ENCODE measurements at places on chromosomes 1 and 21. TPM values are rescaled to one million over a fixed set of nuclear protein-coding genes. Genes with fewer than 3 reads are reported as not detected.

DNA sequence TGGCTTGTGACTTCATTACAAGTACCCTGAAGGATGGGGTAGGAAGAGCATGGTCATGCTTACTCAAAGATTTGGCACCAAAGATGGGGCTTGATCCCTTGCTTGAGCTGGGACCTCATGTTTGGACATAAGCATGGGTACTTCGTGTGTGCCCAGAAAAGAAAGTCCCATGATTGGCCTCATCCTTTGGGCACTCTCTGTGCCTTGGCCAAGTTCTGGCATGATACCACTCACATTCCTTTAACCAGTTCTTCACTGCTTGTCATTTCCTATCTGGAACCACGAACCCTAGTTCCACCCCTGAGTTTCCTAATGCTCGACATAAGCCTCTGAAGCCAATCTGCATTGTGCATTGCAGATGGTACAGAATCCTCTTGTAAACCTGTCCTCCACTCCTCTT is 107.0 kb downstream of the NAV1 start:
- H3K27ac ChIP-seq, result no peak overlapping the region
- DNase-seq, result no peak
- no peaks in the 10 kb centered on the region for H3K4me1 ChIP-seq
- H3K36me3 ChIP-seq, result no peaks in the 10 kb centered on the region

DNA sequence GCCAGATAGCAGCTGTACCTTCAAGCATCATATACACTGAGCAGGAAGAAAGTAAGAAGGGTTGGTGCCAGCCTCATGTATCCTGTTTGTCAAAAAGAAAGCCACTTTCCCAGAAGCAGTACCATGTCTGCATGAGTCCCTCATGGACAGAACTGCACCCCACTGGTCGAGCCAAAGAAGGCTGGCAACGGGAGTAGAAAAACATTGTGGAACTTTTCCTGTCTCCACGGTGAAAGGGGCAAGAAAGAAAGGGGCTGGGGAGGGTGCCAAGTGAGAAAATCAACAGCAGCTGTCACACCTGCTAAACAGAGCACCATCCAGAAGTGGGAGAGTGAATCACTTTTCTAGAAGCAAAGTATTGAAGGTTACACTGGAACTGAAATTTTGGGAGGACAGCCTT is 621.7 kb downstream of the LMO4 start:
- H3K27me3 ChIP-seq, result peaks cover 8% of the 10 kb centered on the region
- DNase-seq, result no peak

DNA sequence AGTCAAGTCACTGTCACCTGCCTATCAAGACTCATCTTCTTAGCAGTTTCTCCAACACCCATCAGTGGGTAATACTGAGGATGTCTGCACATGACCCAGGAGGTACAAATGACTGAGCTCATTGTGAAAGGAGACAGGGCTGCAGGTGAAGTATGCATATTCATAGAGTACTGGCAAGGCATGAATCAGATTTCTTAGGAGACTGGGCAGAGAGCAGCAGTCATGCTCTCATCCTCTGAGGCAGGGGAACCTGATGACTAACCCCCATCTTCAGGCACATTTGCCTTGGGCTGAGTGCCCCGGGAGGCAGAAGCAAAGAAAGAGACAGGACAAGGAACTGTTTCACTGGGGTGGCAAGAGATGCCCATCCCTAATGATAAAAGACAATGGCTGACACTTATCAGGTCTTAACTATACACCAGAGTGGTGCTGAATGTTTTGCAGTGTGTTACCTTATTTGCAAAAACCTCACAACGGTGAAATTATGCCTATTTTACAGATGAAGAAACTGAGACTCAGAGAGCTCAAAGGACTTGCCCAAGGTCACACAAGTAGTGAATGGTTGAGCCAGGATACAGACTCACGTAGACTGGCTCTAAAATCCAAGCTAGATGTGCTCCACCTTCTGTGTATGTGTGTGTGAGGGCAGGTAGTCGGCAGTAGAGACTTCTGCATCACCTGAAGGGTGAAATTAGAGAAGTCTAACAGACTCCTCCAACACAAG is 9.2 kb upstream of the GRHL3 start:
- no peak overlapping the region for H3K27ac ChIP-seq
- H3K27me3 ChIP-seq, result peaks cover 52% of the 10 kb centered on the region
- no peaks in the 10 kb centered on the region for H3K36me3 ChIP-seq
- no peaks in the 10 kb centered on the region for H3K4me1 ChIP-seq
- H3K4me3 ChIP-seq, result no peak overlapping the region
- no peak for DNase-seq

DNA sequence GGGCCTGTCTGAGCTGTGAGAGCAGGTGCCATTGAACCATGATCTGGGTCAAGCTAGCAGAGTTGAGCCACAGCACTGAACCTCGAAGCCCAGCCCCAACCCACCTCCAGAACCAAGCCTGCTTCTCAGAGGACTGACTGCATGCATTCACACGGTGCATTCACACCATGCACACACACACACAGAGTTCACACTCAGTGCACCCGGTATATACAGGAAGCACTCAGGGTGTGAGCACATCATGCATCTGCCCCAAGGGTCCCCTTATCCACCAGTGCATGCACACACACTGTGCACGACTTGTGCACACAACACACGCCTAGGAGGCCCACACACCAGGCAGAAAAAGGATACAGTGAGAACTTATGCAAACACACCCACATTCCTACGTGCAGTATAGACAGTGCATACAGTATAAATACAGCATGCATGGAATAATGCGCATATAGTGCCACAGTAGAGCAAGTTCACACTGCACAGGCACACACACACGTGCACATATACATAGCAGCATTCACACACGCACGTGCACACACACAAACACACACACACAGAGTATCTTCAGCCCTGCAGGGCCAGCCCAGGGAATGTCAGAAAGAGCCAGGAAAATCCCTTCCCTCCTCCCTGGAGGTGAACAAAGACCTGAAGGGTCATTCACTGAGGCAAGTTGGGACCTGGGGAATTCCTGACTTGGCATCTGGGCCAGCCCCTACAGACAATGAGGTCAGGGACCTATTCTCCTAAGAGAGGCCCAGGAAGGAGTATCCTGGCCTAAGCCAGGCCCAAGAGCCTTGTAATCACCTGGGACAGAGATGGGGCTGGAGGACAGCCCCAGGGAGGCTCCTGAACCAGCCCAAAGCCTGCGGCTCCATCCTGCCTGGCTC is 42.1 kb downstream of the CAMK2N1 start:
- H3K4me3 ChIP-seq, result no peak overlapping the region
- H3K36me3 ChIP-seq, result no peaks in the 10 kb centered on the region
- no peak for DNase-seq
- no peak overlapping the region for H3K27ac ChIP-seq

DNA sequence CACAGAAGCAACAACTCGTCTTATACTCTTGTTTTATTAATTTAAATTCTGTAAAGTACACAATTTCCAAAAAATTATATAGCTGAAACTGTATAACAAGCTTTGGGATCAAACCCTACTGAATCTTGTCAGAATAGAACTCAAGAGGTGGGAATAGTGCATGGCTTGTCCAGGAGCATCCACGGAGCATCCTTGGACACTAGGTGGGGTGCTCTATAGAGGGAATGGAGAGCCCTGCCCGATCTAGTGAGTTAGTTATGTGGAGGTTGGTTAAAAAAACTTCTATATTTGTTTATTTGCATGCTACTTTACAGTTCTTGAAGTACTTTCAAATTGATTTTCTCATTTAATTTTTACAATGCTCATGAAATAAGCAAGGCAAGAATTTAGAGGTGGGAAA is 28.3 kb downstream of the ROR1 start:
- no peaks in the 10 kb centered on the region for H3K36me3 ChIP-seq
- DNase-seq, result no peak
- no peak overlapping the region for H3K4me3 ChIP-seq

- DNase-seq, result no peak
- H3K27me3 ChIP-seq, result peaks cover 9% of the 10 kb centered on the region
- no peaks in the 10 kb centered on the region for H3K4me1 ChIP-seq
- H3K36me3 ChIP-seq, result no peaks in the 10 kb centered on the region
- no peak overlapping the region for H3K27ac ChIP-seq
Observed at GRCh38 chr1:183243161-183244050, 57.3 kb downstream of the LAMC2 start.

- H3K27me3 ChIP-seq, result peaks cover 8% of the 10 kb centered on the region
- H3K36me3 ChIP-seq, result no peaks in the 10 kb centered on the region
- H3K4me1 ChIP-seq, result no peaks in the 10 kb centered on the region
- no peak overlapping the region for H3K4me3 ChIP-seq
Observed at GRCh38 chr1:94855307-94855700, 35.1 kb downstream of the SLC44A3 start.

DNA sequence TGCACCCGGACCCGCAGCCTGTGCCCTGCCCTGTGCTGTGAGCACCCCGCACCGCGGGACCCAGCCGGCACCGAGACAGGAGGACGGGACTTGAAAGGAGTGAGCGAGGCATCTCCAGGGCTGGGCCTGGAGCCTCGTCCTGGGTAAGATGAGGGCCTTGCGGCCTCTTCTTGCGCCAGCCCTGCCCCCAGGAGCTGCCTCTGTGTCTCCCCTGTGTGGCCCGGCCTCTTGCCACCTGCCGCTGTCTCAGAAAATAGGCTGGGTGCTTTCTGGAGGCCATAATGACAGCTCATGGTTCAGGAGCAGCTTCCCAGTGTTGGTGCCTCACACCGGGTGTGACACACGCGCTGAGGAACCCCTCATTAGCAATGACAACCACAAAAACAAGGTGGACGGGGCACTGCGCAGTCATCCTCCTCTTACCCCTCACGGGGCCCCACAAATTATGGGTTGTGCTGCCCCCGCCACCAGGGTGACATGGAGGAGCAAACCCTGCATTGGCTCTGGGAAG is 161.5 kb upstream of the C1orf174 start:
- DNase-seq, result no peak
- H3K27ac ChIP-seq, result no peak overlapping the region
- H3K36me3 ChIP-seq, result no peaks in the 10 kb centered on the region
- H3K4me3 ChIP-seq, result no peak overlapping the region
- no peaks in the 10 kb centered on the region for H3K27me3 ChIP-seq
- no peaks in the 10 kb centered on the region for H3K4me1 ChIP-seq

- H3K4me3 ChIP-seq, result no peak overlapping the region
- H3K4me1 ChIP-seq, result no peaks in the 10 kb centered on the region
- H3K36me3 ChIP-seq, result no peaks in the 10 kb centered on the region
- no peaks in the 10 kb centered on the region for H3K27me3 ChIP-seq
- no peak for DNase-seq
Observed at GRCh38 chr1:103056423-103056822, 51.9 kb downstream of the COL11A1 start.

The PCNT gene
- total RNA-seq, result 58.8 TPM

The GPR25 gene
- not detected for total RNA-seq

The CELA3A gene
- not detected for total RNA-seq

The TNFRSF4 gene
- 441 TPM for total RNA-seq

The ZBTB8A gene
- 0.96 TPM for total RNA-seq

The FCGR3A gene
- total RNA-seq, result not detected

The AGMAT gene
- 32.5 TPM for total RNA-seq

Measured in activated T-helper 2 cell treated with anti-CD3 and anti-CD28 coated beads, Interferon-gamma antibody, Interleukin-2, Interleukin-4, amounts not matched to agents 10 μg/mL and 5 μg/mL and 100 μg/mL, durations not matched to agents 14 hours and 24 hours and 36 hours (primary cell).